ENCODE measurements at places on chromosomes 6 and 20.

DNA sequence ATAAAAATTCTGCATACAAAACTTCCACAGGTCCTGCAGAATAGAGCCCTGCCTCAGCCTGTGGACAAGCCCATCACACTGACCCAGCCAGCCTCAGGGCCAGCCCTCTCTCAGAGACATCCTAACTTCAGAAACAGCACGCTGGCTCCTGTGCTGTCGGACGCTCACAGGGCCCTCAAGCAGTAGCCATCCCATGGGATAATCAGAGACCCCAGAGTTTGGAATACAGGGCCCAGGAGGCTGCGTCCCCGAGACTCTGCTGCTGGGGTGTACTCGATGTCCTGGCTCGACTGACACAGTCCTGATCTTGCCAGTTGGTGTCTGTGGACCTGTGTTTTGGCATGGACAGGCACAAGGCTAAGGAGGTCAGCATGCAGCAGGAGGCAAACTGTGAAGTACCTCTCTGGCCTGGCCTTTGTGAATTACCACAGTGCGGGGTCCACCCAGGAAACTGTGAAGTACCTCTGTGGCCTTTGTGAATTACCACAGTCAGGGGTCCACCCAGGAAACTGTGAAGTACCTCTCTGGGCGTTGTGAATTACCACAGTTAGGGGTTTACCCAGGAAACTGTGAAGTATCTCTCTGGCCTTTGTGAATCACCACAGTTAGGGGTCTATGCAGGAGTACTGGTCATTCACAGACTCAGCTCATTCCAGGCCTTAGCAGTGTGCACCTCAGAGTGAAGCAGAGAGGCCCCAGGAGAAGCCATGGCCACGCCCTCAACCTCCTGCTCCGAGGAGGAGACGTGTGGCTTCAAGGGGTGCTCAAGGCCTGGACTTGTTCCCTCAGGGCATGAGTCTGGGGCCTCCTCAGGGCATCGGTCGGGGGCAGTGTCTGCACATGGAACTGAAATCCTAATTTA is 212.4 kb downstream of the SYNDIG1 start:
- no peak for DNase-seq

GRCh38 chr20:34058831-34059230 is 53.2 kb downstream of the EIF2S2 start:
- no peak for DNase-seq

DNA sequence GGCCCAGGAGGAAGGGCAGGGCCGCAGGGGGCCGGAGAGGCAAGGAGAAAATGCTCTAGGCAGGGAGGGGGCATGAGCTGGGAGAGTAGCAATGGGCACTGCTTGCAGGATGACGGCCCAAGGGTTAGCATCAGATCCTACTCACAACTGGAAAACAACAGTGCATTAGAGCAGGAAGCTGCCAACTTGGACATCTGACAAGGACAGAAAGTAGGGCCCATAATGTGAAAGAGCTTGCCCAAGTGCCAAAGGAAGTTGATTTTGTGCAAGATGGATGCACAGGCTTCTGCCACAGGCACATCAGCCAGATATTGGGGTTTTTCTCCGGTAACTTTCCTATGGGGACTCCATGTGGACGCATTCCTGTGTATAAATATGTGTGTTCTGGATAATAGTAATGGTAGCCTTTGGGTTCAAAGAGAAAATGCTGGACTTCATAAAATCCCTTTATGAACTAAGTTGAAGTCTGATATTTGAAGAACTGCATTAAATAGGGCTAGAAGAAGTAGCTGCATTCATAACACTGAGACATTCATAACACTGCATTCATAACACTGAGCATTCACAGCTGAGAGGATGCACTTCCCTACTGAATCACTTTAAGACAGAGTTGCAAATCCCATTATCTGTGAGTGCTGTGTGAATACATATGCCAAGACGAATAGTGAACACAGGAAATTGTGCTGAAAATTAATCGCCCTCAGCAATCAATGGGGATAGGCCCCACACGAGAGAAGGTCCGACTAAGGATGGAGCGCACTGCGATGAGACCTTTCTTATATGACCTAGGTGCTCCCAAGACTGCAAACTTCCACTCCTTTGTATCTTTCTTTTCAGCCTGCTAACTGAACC is 235.6 kb upstream of the PRDM1 start:
- DNase-seq = no peak

- no peak for DNase-seq
Observed at GRCh38 chr6:10771371-10771894, 23.8 kb downstream of the TMEM14B start.

DNA sequence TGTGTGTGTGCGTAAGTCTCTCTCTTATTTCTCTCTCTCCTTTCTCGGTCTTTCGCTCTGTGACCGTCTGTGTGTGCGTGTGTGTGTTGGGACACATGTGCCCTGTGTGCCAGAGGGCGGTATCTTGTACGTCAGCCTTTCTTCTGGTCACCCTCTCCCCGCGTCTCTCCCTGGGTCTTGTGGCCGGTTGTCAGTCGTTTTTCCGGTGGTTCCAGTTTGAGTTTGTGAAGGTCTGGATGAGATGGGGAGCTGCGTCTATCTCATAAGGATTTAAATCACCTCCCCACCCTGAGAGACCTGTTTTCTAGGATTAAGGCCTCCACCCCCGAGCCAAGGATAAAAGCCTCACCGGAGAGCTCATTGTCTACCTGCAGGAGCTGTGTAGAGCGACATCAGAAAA is 295.5 kb upstream of the ZNF337 start:
- no peak for DNase-seq

GRCh38 chr6:142903812-142904211 is 41.2 kb downstream of the HIVEP2 start:
- DNase-seq = no peak

DNA sequence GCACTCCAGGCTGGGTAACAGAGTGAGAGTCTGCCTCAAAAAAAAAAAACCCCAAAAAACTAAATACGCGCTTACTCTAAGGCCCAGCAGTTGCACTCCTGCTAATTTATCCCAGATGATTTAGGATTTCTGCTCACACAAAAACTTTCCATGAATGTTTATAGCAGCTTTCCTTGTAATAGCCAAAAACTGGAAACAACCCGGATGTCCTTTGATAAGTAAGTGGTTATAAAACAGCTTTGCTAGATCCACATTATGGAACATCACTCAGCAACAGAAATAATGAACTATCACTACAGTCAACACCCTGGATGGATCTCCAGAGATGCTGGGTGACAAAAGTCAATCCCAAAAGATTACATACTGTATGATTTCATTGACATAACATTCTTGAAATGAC is 220.4 kb upstream of the JARID2 start:
- DNase-seq = no peak

DNA sequence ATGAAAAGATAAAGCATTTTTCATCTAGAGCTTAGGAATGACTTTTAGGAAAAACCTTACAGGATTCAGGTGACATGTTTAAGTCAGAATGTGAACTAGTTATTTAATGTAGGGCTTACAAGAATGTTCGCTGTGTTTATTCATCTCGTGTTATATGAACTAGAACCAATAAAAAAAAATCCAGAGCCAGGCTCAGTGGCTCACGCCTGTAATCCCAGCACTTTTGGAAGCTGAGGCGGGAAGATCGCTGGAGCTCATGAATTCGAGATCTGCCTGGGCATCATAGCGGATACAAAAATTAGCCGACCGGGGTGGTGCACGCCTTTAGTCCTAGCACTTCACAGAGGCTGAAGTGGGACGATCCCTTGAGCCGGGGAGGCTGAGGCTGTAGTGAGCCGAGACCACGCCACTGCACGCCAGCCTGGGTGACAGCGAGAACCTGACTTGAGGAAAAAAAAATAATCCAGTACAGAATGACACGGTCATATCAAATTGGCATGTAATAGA is 46.3 kb downstream of the OR2B2 start:
- DNase-seq = no peak

- no peak for DNase-seq
Observed at GRCh38 chr6:168332020-168332419, 12.4 kb upstream of the DACT2 start.

GRCh38 chr20:23363257-23363649 is 1.3 kb downstream of the GZF1 start:
- DNase-seq = no peak

GRCh38 chr6:90663106-90663505 is 76.2 kb upstream of the MAP3K7 start:
- DNase-seq = no peak

DNA sequence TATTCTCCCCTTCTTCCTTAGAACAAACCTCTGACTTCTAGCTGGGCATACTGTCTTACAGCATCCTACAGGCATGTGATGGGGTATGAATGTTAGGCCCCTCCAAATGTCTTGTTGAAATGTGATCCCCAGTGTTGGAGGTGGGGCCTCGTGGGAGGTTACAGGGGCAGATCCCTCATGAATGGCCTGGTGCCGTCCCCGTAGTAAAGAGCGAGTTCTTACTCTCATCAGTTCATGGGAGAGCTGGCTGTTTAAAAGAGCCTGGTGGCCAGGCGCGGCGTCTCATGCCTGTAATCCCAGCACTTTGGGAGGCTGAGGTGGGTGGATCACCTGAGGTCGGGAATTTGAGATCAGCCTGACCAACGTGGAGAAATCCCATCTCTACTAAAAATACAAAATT is 15.5 kb downstream of the OVOL2 start:
- no peak for DNase-seq

GRCh38 chr6:134706806-134707205 is 243.1 kb downstream of the ALDH8A1 start:
- no peak for DNase-seq

- DNase-seq = no peak
Observed at GRCh38 chr20:13186043-13186774, 34.9 kb upstream of the ISM1 start.

DNA sequence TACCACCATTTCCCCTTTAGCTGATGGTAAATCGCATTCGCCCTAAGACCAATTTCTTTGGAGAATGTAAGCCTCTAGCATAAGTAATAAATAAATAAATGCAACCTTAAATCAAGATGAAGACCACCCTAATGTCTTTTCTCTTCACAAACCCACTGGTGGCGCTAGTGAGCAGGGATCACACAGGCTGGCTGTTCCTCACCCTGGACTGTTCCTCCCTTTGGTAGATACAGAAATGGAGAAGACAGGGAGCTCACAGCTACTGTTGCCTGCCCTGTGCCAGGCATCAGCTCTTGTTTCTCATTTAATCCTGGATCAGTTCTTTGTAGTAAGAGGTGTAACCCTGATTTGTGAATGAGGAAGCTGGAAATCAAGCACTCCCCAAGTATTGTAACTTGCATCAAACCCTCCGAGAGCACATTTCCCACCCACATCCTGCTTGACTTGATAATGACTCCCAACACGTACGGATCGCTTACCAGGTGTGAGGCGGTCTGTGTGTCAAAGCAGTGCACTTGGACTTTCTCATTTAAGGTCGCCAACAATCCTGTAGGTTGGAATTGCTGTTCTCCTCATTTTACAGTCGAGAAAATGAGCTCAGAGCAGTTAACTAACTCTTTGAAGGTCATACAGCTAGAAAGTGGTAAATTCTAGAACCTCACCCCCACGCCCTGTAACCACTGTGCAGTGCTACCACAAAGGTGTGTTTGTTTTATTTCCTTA is 236.1 kb downstream of the TSHZ2 start:
- no peak for DNase-seq

GRCh38 chr6:145329257-145329656 is 406.1 kb downstream of the EPM2A start:
- DNase-seq = no peak

DNA sequence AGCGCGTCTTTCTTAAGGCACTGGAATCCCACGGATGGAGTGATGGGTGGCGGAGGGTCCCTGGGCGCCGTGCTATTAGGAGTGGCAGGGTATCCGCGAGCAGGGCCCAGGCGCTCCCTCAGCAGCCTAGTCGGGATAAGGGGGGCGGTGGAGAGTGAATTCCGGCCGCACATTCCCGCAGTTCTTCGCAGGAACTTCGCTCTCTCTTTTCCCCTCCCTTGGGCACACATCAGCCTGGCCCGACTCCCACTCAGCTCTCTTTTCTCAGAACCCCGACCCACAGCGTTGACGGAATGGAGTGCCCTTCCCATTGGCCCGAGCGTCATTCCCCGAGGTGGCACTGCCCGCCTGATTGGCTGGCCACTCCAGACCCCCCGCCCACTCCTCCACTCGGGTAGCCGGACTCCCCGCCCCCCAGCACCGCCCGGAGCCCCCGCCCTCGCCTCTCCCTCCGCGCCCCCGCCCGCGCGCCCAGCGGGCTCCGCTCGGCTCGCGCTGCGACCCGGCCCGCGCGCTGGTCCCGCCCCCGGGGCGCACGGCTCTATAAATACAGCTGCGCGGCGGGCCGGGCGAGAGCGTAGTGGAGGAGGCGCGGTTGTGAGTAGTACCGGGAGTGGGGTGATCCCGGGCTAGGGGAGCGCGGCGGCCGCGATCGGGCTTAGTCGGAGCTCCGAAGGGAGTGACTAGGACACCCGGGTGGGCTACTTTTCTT is at the start of gene ID4:
Gene ID4, plus strand, starts transcription at position 572 of the 712 bp plus-strand sequence. CDS start 385 bp downstream, outside the sequence.
- DNase-seq = no peak

GRCh38 chr6:89758830-89759229 is 60.8 kb downstream of the MDN1 start:
- no peak for DNase-seq

DNA sequence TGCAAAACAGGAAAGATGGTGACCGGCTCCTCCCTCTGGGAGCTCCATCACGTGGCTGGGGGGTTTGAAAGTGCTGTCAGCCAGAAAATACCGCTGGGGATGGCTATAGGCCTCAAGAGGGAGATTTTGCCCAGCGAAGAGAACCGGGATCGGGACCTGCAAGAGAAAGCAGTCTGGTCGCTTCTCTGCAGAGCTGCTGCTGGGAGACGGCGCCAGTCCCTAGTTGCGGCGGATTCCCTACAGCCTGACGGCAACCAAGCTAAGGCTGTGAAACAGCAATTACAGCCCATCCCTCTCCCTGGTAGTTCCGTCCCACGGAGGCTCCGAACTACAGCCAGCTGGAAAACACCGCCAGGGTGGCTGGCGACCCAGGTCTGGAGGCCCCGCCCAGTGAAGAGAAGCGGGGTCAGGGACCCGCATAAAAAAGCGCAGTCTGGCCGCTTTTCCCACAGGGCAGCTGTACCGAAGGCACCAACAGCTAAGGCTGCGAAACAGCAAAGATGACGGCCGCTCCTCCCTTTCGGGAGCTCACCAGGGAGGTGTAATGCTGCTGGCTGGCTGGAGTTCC is 238.1 kb upstream of the IRAK1BP1 start:
- DNase-seq = no peak

DNA sequence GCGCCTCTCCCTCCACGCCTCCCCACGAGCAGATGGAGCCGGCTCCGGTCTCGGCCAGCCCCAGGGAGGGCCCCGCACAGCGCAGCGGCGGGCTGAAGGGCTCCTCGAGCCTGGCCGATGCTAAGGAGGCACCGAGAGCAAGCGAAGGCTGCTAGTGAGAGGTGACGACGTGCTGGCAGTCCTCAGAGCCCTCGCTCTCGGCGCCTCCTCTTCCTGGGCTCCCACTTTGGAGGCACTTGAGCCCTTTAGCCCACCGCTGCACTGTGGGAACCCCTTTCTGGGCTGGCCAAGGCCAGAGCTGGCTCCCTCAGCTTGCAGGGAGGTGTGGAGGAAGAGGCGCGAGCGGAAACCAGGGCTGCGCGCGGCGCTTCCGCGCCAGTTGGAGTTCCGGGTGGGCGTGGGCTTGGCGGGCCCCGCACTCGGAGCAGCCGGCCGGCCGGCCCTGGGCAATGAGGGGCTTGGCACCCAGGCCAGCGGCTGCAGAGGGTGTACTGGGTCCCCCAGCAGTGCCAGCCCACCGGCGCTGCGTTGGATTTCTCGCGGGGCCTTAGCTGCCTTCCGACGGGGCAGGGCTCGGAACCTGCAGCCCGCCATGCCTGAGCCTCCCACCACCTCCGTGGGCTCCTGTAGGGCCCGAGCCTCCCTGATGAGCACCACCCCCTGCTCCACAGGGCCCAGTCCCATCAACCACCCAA is 2.5 kb upstream of the TMEM14C start:
- no peak for DNase-seq
